ENCODE measurements at places on chromosomes 6 and 20.

DNA sequence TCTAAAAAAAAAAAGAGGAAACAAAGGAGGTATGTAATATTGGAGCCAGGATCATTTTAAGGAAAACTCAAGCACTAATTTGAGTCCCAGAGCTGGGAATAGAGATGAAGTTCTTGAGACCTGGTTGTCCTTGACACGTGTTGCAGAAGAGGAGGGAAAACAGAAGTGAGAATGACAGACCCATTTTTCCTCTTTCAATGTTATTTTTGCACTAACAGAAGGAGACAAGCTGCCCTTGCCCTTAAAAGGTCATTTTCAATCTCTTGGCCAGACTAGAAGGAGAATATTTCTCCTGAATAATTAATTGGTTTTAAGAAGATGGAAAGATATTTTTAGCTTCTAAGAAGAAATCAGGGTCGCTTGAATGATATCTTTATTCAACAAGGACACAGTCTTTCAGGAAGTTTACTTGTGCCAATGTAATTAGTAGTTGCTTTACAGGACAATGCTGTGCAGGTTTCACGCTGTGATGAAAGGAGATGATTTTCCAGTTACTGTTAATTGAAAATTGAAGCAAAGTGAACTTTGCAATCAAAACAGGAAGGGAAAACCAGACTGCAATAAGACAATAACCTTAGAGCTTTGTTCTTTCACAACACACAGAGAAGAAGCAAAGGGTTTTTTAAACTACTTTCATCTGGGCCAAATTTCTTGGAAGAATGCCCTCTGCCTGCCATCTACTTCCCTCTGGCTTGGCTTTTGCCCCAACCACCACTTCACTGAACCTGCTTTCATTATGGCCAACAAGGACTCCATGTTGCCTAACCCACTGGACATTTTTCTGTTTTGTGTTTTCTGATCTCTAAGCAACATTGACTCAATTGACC lies 107.8 kb upstream of the SHLD1 start:
- peak; percentile 11 for DNase-seq

- DNase-seq = no peak
Measured at GRCh38 chr6:88858455-88858854, 105.0 kb downstream of the RNGTT start.

DNA sequence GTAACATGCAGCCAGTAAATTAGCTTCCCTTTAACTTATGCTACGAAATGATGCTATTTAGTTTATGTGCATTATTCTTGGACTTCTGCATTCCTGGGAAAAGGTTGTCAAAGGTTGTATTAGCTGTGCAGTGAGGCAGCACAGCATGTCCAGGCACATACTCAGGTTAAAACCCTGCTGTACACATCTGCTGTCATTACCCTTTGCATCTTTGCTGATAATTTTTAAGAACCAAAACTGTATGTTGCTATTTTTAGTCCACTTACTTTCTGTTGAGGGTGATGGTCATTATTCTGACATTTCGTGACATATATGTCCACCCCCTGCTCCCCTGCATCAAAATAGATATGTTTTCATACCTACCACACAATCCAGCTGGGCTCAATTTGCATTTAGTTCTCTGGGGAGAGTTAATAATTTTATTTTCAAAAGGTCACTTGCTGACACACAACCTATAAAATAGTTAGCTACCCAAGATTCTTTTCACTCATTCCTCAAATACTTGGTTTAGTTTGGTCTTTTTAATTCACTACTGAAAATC lies 142.5 kb upstream of the SPACA1 start:
- DNase-seq = no peak

DNA sequence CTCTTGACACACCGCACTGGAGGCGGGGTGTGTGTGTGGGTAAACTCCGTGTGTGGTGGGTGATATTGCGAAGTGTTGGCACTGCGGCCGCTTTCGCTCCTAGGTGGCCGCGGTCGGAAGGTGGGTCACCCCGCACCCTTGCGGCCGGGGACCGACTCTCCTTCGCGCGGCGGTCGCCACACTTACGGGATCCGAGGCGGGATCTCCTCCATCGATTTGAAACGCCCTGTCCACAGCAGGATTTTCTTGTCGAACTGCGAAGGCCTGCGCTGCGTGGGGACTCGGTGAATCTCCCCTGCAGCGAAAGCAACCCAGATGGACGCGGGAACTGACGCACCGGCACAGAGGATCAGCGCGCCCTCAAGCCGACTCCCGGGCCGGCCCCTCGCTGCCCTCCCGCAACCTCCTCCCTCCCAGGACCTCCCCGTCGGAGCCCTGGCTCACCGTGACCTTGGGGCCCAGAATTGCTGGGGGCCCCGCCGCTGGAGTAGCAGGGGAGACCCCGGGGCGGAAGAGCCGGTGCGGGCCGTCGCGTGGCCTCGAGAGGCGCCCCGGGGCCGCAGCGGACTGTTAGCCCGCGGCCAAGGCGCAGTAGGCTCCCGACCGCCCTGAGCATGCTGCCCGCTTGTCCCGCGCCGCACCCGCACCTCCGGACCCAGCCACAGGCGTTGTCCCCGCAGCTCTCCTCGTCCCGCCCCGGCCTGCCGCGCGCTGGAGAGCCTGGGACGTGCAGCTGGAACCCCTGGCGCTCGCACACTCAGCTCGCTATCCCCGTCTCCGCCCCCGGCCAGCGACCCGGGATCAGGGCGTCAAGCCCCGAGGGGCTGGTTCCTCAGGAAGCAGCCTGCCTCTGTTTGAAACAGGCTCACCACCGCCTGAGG lies at the start of gene FAM162B:
FAM162B (minus strand) TSS at position 759 of the 881 bp plus-strand sequence; CDS start at position 616, 143 bp downstream.
- no peak for DNase-seq

DNA sequence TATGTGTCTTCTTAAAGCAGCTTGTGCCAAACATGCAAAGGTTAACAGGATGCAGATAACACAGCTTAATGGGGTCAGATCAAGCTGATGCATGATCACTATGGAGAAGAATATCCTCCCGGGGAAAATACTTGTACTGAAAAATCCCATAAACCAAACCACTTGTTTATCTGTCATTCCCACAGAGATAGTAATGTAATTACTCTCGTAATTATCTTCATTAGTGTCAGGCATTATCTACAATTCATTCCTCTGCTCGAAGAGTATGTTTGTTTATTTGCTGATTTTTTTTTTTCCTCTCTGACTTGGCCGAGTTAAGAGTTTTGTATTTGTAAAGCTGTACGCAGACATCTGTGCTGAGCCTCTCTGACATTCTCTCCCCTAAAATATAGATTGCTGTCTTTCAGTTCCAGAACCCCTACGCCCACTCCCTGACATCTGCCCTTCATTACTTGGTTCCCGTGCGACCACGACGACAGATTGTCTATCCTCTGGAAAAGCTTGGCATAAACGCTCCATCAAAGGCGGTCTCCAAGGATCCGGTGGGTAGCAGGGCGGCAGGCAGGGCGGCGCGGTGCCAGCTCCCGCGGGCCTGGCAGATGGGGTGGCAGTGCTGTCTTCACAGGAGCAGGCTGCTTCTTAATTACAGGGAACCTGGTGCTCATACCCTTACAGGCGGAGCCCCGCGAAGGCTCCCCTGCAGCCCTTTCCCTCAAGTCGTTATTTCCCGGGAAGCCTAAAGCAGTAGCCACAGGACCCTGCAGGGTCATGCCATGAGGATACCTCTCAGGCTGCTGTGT lies 147.2 kb downstream of the CFAP61 start:
- DNase-seq = peak; percentile 57

GRCh38 chr20:44209686-44210405 lies 725 bp downstream of the OSER1 start:
- DNase-seq = peak; percentile 80

GRCh38 chr6:170443151-170443662 lies 109.9 kb downstream of the PSMB1 start:
- no peak for DNase-seq

DNA sequence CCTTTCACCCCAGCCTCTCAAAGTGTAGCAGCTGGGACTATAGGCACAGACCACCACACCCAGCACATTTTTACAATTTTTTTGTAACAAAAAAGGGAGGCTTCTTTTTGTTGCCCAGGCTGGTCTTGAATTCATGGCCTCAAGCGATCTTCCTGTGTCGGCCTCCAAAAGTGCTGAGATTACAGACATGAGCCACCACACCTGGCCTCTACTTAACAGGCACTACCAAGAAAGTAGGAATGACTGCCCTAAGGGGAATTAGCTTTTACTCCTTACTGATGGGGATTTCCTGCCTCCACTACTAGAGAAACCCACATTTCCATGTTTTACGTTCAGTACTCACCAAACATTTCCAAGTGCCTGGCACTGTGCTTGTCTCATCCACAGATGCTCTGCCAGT lies 109.6 kb downstream of the CARMIL1 start:
- no peak for DNase-seq

- peak; percentile 50 for DNase-seq
Measured at GRCh38 chr6:41696788-41697187, 38.6 kb downstream of the TFEB start.

- peak; percentile 5 for DNase-seq
Measured at GRCh38 chr6:53301801-53302537, 46.8 kb downstream of the ELOVL5 start.

DNA sequence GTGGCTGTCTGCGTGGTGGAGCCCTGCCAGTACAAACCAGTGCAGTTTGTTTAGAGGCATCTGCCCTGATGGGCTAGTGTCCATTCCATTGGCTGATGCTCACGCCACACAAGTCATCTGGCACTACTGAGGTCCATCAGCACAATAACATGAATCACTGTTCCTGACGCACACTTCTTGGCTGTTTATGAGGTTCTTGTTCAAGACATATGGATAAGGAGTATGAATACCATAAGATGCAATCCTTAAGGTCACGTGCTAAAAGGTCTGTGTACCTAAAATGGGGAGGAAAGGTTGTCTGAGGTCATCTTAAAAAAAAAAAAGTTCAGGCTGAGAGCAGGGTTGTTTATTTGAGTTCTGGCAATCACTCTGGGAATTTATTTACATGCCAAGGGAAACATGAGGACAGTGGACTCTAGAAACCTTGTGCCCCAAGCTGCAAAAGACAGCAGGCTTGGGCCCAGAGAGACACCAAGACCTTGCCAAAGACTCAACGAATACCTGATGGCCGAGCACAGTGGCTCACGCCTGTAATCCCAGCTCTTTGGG lies 54.1 kb upstream of the SHLD1 start:
- no peak for DNase-seq

DNA sequence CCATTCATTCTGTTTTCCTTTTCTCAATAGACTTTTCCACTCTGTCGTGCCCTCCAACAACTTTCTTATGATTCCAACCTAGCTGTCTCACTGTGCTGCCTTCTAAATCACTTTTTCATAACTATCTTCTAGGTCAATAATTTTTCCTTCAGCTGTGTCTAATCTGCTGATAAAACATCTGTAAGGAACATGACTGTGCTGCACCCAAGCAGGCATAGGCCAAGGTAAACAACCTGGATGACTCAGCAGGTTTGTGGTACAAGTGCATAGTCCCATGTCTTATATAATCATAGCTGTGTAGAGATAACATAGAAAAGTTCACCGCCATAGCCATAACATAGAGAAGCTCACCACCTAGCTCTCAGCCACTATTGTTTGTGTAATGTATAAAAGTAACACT lies 332.3 kb downstream of the PLCB1 start:
- no peak for DNase-seq

GRCh38 chr20:9147547-9148024 lies 78.7 kb downstream of the PLCB4 start:
- DNase-seq = no peak

DNA sequence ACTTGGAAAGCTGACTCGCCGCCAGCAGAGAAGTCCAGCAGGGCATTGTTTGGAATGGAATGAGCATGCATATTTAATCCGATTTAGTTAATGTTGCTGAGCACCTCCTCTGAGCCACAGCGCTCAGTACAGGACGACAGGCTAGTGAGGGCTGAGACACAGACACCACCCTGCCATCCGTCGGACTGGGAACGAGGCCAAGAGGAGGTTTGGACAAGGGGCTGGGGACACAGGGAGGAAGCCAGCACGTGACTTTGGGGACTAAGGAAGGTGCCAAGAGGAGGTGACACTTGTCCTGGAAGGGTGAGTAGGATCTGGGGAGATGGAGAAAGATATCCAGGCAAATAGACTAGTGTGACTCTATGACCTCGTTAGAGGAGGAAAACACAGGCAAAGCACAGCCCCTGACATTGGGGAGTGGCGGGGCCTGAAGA lies 152.5 kb upstream of the ECI2 start:
- no peak for DNase-seq

DNA sequence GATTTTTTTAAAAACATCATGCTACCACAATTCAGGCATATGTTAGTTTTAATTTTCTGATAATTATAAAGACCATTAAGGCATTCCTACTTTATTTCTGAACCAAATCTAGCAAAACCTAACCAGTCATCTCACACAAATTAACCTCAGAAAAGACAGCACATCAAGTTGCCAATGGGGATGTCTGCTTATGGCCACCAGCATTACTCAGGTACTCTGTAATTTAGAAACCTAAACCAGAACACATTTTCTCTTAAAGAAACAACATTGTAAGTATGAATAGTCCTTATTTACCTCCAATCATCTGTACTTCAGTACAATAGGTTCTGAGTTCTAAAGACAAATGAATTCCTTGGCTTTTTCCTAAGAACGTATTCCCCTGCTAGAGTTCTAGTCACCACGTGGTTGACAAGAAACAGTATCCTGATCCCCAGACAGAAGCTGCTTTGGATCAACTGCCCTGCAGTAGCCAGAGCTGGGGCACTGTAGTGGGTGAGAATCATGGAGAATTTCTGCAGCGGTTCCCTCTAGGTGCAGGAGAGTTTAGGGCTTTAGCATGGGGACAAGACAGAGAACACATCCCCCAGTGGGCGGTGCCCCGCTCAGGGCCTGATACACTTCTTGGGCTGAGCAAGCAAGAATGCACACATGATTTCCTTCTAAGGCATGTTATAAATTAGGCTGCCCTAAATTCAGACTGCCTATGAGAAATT lies 15.4 kb downstream of the GCLC start:
- no peak for DNase-seq

DNA sequence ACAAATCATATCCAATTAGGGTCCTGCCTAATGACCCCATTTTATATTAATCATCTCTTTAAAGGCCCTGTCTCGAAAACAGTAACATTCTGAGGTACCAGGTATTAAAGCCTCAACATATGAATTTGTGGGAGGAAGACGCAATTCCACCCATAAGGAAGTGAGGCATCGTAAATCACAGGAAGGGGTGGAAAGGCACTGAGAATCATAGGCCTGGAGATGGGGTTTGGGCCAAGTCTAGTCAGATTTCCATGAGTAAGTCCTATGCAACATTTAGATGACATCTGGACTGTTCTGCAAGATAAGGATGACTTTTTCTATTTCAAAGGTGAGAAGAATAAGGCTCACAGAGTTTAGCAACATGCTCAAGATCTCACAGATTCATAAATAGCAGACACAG lies 534.0 kb downstream of the KHDRBS2 start:
- DNase-seq = no peak

- no peak for DNase-seq
Measured at GRCh38 chr6:5838656-5839396, 167.9 kb downstream of the NRN1 start.

Data from NCI-H1417 (cell line).